ENCODE measurements at places on chromosomes 7 and 10.

- peak; percentile 11 for DNase-seq
These were observed 656.4 kb upstream of the ZWINT start for GRCh38 chr10:57017356-57018037.

DNA sequence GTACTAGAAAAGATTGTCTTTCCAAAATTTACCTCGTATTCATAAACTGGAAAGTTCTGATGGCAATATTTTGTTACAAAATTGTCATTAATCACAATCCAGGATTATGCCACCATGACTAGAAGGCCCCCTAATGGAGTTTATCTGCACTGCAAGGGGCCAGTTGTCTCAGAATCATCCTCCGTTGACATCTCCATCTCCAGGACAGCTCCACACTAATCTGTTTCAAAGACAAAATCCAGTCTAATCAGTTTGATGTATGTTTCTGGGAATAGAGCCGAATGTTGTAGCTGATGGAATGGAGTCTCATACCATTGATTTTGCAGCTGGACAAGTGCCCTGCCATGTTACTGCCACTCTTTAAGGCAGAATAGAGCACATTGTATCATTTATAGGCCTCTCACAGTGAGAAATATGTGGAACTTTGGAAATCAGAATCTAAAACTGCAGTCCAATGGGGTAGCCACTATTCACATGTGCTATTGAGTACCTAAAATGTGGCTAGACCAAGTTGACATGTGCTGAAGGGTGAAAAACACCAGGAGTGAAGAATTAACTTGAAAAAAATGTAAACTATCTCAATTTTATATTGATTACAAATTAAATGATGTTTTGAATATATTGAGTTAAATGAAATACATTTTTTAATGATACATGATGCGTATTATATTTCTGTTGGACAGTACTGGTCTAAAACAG is 38.3 kb upstream of the TOMM7 start:
- no peak for DNase-seq

DNA sequence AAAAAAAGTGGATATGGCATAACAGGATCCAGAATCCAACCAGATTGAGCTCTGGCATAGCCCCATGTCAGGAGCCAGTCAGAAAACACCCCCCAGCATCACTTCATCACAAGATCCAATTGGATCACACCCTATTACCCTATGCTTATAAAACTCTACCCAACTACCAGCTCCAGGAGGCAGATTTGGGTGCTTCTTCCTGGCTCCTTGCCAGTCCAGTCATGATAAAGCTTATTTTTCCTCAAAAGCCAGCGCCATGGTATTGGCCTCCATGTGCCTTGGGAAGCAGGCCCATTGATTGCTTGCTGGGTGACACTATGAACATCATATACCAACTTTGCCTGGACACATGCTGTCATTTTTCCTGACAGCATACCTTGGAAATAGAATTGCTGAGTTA is 281.4 kb upstream of the MKLN1 start:
- DNase-seq = no peak

DNA sequence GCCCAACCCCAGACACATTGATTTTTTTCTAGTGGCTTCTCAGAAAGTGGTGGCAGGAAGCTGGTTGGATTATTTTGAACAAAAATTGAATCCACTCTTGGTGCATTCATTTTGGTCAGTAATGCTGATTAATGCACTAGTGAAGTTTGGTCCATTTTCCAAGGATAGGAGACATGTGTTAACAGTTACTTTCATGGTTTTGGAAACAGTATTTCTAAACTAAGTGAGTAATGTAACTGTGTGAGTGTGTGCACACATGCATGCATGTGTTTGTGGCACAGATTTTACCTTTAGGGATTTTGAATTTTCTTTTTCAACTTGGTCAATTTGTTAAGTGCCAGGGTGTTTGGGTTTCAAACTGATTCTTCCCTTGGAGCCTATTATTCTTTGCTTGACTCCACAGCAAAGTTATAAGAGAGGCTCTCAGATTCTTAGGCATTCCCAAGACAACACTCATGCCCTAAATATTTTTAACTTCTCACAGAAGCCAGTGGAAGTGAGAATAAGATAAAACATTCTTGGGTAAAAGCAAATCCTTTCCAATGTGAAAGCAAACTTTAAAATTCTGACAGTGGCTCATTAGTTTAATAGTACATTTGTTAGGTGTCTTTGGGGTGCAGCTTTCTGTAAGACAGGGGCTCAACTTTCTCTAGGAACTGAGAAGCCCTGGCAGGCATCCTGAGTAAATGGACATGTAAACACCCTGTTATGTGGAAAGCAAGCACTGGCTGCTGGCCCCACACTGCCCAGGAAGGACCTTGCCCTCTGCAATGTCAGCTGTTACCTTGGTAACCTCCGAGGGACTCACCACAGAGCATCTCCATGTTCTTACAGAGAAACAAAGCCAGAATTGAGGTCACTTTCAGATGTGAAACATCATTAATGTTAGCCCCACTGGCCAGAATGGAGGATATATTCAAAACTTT is 68.4 kb downstream of the ASAH2B start:
- no peak for DNase-seq

DNA sequence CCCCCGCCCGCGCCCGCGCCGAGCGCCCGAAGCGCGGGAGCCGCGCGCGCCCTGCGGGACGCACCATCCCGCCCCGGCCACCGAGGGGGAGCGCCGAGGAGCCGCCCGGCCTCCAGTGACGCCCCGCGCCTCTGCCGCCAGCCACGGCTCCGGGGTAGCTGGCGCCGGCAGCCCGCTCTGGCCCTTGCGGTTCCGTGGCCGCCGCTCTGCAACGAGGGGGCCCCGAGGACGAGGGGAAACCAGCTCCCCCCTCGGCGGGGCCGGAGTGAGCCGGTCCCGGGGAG is at the start of gene PAXIP1:
PAXIP1 (minus strand) TSS at position 33 of the 284 bp plus-strand sequence. CDS start 195 bp downstream, outside the sequence.
- DNase-seq = peak; percentile 23

- peak; percentile 90 for DNase-seq
These were observed 27.2 kb downstream of the IKZF1 start for GRCh38 chr7:50331564-50332208.

DNA sequence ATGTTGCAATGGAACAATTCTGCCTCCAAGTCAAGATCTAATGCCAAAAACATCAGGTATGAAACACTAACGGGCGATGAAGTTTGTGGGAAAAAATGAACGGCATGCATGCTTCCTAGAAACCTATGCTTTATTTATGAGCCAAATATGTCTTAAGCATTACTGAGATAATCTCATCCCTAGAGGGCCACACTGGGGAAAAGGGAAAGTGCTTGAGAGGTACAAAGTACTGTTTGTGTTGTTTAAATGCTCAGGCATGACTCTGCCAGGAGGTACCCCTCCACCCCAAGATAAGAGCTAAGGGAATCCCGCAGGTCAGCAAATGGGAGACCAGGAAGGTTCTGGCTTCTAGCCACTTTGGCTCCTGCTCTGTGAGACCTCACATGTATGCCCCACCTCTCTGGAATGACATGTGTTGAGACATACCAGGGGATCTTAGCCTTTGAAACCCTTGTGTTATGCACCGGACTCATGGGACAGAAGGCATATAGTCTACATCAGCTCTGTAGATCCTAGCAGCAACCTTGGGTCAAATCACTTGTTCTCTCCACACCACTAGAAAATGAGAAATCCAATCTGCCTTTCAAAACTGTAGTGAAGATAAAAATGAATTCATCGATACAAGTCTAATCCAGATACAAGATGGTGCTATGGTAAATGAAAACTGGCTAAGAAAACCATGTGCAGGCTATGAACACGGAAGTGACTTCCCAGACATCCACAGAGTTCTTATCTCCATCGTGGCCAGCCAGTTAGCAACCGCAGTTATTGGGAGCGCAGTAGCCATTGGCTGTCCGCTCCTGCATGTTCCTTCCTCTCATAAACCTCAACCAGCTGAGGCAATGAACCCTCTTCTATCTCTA is 61.0 kb downstream of the CREB3L2 start:
- no peak for DNase-seq

DNA sequence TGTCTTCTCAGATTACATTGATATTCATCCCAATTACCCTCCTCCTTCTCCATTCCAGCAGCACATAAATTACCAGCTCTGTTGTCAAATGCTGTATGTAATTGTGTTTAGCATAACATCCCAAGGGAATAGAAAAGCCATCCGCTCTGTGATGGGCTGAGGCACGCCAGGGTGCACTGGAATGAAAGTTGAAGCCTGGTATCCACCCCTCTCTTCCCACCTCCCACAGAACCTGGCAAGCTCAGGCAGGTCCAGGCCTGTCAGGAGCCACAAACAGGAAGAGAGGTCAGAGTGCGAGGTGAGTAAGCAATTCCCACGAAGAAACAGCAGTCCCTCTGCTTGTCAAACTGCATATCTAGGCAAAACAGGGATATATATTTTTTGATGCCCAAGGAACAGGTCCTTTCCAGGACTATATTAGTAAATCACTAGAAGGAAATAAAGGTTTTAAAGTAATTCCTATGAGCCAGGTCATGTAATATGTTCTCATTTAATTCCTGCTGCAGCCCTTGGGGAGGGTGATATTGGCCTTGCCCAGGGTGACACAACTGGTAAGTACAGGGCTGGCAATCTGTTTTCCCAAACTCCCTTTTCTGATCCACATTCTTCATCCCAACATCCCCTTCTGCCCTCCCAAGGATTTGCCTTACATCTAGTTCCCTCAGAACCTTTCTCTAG is 155.6 kb upstream of the GHITM start:
- no peak for DNase-seq

GRCh38 chr7:84901366-84901765 is 285.5 kb downstream of the SEMA3D start:
- no peak for DNase-seq

DNA sequence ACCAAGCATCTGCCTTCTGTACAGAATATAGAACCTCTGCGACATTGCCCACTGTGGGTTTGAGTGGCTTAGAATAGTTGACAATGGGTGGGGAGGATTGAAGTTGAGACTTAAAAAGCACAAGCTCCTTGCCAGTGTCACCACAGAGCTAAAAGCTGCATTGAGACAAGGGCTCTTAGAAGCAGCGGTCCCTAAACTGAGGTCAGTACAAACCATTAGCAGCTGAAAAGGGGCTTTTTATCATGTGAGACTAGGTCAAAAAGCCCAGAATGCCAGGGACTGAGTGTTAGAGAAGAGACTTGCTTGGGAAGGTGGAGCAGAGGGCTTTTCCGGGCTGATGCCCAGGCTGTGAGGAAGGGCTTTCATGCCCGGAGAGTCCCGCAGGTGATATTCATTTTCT is 91.3 kb downstream of the POU6F2 start:
- DNase-seq = no peak

DNA sequence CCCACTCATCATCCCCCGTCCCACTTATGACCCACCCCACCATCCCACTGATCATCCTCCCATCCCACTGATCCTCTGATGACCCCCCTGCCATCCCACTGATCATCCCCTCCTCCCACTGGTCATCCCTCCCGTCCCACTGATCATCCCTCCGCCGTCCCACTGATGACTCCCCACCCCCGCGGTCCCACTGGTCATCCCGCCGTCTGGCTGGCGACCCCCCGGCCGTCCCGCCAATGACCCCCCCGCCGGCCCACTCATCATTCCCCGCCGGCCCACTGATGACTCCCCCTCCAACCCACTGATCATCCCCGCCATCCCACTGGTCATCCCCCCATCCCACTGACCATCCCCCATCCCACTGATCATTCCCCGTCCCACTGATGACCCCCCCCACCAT is 161.1 kb downstream of the GRM8 start:
- no peak for DNase-seq

DNA sequence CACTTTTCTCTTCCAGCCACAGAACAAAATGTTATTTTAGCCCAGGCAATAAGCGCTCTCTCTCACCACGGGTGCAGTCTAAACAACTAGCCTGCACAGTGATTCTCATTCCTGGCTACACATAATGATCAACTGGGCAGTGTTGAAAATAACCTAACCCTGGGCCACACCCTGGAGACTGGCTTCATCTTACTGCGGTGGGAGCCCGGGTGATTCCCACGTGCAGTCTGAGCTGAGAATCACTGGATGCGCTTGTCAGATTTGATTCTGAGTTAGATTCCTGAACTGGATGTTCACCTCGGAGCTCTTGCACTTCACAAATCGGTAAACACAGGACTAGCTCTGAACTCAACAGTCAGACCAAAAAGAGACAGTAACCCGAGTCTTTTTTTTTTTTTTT is 14.9 kb downstream of the ZC3HAV1 start:
- DNase-seq = no peak

Data from Jurkat, Clone E6-1 (cell line).